ENCODE measurements at places on chromosomes 7 and 10.

DNA sequence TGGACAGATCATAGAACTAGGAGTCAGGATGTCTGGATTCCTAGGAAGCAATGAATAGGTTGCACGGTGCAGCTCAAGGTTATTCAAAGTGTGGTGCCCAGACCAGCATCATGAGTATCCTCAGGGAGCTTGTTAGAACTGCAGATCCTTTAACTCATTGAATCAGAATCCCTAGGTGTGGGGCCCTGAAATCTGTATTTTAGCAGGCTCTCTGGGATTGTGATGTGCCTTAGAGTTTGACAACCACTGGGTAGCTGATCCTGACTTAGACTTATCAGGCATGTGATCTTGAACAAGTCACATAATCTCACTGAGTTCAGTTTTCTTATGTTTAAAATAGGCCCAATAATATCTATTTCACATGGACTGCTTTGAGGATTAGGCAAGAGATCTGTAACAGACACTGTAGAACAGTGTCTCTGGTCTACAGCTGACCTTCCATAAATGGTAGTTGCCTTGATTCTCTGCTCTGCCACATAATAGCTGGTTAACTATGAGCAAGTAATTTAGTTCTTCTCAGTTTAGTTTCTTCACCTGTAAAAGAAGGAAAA lies 46.4 kb upstream of the ATRNL1 start:
- no peak for DNase-seq

DNA sequence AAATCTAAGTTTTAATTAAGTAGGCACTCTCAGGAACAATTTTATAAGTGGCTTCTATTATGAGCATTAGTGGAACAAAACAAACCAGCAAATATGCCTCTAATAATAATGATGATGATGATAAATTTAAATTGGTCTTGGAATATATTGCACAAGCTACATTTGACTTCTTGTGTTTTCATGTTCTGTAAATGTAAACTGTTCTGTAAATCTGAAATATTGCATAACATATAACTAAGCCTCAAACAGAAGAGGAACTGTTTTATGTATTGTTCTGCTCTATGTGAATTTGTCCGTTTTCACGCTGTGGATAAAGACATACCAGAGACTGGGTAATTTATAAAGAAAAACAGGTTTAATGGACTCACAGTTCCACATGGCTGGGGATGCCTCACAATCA lies 625.2 kb upstream of the CELF2 start:
- no peak for DNase-seq

DNA sequence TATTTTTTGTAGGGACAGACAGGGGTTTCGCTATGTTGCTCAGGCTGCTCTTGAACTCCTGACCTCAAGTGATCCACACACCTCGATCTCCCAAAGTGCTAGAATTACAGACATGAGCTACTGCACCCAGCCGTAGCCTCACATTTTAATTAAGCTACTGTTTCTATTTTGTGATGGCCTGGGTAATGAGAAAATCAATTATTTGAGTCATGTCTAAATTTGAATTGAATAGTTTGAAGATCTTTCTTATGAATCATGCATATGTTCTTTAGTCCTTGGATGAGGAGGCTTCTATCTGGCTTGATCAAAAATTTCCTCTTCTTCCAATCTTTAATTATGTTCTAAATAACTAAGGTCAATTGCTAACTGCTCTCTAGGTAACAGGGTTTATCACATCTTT lies 175.0 kb downstream of the REEP3 start:
- DNase-seq = no peak

GRCh38 chr7:38554586-38554985 lies 76.6 kb downstream of the AMPH start:
- DNase-seq = no peak

DNA sequence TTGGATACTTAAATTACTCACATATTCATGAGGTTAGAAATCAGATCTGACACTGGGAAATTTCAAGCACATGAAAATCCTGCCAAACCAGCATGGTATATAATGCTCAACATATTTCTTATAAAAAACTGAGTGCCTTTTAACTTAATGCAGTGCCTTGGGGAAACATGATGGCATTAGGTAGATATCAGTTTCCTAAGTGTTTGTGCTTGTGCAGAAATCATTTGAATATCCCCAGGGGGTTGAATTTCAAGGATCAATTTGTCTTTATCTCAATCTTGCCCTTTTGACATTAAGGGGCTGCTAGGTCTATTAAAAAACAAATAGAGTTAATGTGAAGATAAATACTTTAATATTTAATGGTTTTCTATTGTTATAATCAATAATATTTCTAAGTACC lies 396.3 kb downstream of the SORCS1 start:
- no peak for DNase-seq

- DNase-seq = no peak
Observed at GRCh38 chr10:29746080-29746797, 111.5 kb upstream of the SVIL start.

DNA sequence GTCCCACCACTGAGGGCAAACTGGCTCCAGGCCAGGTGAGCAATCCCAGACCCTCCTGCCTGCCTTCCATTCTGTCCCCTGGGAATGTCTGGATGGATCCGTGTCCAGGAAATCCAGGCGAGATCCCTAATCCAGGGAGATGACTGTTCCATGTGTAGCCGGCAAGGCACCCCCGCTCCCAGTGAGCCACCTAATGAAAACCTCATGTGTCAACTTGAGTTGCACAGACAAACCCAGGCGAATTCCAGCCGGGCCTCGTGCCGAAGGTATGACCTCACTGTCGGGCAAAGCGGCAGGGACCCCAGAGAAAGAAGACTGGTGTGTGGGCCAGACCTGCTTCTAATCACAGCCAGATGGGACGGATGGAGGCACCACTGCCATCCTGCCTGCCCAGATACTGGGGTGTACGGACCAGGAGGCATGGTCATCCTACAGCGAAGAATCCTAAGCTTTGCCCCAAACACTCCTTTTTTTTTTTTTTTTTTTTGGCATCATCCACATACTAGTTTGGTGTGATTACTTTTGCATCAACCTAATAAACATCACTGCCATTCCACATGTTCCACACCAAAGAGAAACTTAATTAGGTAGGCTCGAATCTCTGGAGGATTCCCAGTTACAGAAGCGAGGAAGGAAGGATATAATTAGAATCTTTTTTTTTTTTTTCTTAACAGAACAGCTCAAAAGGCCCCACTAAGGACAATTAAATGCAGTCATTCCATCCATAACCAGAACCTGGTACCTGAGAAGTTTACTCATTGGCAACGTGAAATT lies 313.1 kb downstream of the CALN1 start:
- no peak for DNase-seq

- DNase-seq = no peak
Observed at GRCh38 chr10:876438-876837, 55.1 kb downstream of the LARP4B start.

DNA sequence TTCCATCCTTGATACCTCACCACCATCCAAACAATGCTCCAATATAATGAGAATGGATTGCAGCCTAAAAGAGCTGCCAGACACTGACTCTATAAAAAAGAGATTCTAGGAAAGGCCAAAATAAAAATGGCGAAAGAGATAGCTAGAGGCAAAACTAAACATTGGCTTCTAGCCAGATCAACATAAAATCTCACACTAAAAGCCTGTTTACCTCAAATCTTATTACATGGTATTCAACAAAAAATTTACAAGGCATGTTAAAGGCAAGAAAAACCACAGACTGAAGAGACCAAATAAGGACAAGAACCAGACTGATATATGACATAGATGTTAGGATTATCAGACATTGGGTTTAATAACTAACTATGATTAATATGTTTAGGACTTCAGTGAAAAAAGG lies 1127.0 kb downstream of the DNAJB9 start:
- DNase-seq = no peak

GRCh38 chr10:79262131-79262530 lies 85.1 kb upstream of the PPIF start:
- no peak for DNase-seq

- DNase-seq = no peak
Observed at GRCh38 chr10:81725851-81726250, 149.1 kb upstream of the NRG3 start.

GRCh38 chr7:75739796-75740672 lies 1.3 kb upstream of the HIP1 start:
- no peak for DNase-seq

DNA sequence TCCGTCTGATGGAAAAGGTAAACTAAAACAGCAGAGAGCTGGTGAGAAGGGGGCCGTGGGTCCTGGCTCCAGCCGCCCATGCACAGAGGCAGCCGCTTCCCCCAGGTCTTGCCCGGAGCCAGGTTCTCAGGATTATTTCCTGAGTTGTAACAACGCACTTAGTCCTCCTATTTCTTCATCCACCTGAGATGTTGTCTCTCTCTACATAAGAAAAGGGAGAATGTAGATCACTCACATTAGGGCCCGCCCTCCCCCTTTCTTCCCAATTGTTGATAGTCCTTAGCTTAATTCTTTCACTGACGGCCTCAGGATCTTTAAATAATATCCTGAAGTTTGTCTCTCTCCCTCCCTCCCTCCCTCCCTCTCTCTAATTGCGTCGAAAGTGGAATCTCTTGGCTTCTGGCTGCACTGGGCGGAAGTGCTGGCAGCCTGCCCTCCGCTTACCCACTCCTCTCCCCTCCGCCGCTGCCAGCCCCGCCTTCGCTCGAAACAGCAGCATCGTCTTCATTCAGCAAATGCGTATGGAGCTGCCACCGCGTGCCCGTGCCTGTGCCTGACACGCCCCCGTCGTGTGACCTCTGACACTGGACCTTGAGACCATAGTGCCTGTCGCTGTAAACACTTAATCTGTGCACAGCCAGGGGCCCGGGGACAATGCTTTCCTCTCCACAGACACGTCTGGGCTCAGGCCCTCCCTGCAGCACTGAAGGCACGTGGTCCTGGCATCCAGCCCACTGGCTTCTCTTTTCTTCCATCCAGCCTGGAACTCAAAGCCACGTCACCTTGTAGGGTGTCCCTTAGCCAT lies 174.5 kb upstream of the PPP2R2D start:
- DNase-seq = peak; percentile 84

DNA sequence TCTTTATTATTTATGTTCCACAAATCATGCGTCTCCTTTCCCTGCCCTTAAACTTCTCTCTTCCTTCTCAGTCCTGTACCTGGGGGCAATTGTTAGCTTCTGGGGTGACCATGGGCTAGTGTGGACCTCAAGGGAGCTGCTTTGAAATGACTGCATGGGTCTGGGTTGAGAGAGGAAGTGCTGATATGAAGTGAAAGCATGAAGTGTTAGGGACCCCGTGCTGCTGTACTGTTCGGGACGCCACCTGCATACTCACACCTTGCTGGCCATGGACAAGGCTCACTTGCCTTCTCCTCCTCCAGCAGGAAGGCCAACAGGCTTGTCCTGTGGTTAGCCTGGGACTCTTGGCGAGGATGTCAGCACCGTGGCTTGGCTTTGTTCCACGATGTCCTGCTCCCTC lies 56.7 kb downstream of the MTPN start:
- no peak for DNase-seq

DNA sequence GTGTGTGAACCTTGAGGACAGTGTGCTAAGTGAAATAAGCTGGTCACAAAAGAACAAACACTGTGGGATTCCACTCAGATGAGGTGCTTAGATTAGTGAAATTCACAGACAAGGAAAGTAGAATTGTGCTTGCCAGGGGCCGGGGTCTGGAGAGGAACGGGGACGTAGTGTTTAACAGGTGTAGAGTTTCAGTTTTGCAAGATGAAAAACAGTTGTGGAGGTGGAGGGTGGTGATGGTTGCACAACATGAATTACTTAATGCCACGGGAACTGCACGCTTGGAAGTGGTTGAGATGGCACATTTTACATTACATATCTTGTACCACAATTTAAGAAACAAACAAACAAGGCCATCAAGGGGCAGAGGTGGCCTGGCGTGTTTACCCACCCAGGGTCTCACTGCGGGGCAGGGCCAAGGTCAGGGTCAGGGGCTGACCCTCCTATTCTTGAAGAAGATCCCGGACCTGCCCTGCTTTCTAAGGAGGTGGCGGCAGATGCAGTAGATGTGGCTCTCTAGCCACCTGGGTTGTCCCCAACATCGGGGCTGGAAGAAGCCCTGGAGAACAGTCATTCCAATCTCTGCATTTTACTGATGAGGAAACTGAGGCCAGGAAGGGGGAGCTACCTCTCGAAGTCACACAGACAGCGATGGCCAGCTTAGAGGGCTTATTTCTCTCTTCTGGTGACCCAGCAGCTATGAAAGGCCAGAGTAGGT lies 91.5 kb upstream of the LRRC4 start:
- no peak for DNase-seq

DNA sequence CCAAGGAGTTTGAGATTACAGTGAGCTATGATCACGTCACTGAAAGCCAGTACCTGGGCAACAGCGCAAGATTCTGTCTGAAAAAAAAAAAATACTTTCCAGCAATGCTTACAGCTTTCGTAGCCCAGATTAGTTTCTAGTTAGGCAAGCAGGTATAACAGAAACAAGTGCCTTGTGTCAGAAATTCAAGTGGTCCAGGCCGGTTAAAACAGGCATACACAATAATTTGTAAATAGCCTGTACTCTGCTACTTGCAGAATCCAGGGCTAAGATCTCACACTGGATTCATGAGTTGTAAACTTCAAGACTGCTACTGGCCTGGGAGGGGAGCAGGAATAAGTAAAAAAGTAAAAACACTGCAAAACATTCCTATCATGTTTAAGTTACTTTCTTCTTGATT lies 512.9 kb downstream of the IPMK start:
- DNase-seq = no peak

GRCh38 chr10:70921285-70921684 lies 32.9 kb upstream of the PCBD1 start:
- no peak for DNase-seq

GRCh38 chr10:26621889-26622711 lies 75.4 kb upstream of the PDSS1 start:
- peak; percentile 85 for DNase-seq

DNA sequence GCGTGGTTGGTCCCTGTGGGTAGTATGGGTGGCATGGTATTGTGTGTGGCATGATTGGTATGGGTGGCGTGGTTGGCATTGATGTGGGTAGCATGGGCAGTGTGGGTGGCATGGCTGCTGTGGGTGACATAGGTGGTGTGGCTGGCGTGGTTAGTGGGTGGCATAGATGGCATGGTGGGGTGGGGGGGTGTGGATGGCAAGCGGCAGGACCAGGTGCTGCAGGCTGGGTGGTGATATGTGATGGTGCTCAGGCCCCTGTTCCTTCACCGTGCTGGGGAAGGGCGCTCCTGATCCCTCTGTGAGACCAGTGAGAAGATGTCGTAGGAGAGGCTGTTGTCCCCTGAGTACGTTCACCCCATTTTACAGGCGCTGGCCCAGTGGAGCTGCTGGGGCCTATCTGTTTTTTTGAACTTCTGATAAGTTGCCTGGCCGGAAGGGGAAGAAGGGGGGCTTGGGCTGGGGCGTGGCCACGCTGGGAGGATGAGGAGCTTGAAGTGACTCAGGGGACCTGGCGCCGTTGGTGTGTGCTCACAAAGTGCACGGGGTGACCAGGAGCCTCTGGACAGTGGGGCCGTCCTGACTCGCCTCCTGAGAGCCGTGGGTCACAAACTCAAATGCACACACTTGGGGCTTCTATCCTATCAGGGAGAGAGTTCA lies 17.5 kb downstream of the INPP5A start:
- peak; percentile 87 for DNase-seq

GRCh38 chr10:49749556-49750491 lies 12.3 kb downstream of the OGDHL start:
- DNase-seq = no peak

All from posterior vena cava (tissue), 2 donors.